Frontal cortex (tissue), 4 donors: ENCODE measurements at places on chromosomes 13 and 19. TPM values are rescaled to one million over a fixed set of nuclear protein-coding genes. Genes with fewer than 3 reads are reported as not detected.

CYP4F11 gene
- not detected for total RNA-seq

LILRB2 gene
- not detected for total RNA-seq

CLEC17A gene
- not detected for total RNA-seq

SHD gene
- 2.0 TPM for total RNA-seq

MEDAG gene
- 0.82 TPM for total RNA-seq

SWSAP1 gene
- total RNA-seq, result 0.82 TPM

GNG7 gene
- total RNA-seq, result 7.7 TPM

AZU1 gene
- total RNA-seq, result 0.41 TPM

ISOC2 gene
- total RNA-seq, result 12.2 TPM

MKNK2 gene
- 18.3 TPM for total RNA-seq

POLRMT gene
- total RNA-seq, result 15.9 TPM

CABP5 gene
- not detected for total RNA-seq

- DNase-seq, result no peak
Measured at GRCh38 chr19:49223472-49223871, 65.9 kb downstream of the TRPM4 start.

GRCh38 chr19:40689339-40690049, 957 bp downstream of the NUMBL start:
- peak; percentile 19 for DNase-seq

- no peak for DNase-seq
Measured at GRCh38 chr19:38062959-38063761, 156.2 kb downstream of the SIPA1L3 start.

DNA sequence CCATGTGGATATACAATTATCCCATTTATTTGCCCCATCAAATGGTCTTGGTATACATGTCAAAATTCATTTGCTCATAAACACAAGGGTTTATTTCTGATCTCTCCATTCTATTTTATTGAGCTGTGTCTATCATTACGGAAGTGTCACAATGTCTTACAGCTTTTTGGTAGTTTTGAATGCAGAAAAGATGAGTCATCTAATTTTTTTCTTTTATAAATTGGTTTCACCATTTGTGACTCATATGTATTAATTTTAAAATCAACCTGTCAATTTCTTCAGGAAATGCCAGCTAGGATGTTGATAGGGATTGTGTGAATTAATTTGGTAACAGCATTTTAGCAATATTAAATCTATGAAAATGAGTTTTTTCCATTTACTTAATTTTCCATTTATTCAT, 2549.4 kb downstream of the PCDH9 start:
- no peak for DNase-seq

DNA sequence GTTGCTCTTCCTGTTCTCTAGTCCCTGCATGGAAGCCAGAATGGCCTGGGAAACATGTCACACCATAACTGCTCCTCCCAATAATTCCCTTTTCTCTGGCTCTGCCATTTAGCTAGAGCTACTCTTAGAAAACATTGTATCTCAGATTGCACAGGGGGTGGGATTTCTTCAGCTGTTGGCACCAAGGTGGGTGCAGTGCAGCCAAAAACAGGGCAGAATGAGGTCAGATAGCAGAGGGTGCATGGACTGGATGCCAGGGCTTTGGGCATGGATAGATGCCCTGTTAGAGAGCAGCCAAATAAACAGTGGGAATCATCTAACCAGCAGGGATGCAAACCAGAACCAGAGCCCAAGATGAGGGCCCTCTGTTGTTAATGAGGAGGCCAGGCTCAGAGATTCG, 4.9 kb upstream of the AMER2 start:
- no peak for DNase-seq

DNA sequence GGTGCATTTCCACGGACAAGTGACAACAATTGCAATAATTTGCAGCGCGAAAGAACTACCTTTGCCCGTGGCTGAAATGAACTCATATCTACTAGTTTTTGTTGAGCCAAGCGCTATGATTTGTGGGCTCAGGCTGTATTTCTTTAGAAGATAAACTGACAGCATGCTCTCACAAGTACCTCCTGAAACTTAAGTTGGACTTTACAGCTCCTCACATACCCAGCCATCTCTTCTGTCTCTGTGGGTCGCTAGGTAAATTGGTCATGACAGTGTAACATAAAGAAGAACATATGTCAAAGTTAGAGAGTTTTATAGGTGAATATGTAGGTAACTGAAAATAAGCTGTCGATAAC, 839 bp downstream of the COG6 start:
- no peak for DNase-seq

- DNase-seq, result peak; percentile 26
Measured at GRCh38 chr13:27962128-27962841, 6.8 kb downstream of the CDX2 start.

DNA sequence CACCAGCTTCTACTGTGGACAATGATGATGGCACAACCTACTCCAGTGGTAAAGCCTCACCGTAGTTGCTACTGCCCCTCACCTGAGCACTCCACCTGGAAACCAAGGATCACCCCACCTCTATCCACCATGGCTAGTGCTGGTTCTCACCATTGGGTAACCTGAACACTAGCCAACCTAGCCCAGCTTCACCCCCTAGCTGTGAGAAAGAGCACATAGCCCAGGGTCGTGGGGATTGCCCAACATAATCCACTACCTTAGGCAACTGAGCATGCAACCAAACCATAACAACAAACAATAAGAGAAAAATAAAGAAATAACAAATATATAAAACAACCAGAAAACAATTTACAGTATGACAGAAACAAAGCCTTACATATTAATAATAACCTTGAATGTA, 560.1 kb downstream of the DIAPH3 start:
- no peak for DNase-seq

DNA sequence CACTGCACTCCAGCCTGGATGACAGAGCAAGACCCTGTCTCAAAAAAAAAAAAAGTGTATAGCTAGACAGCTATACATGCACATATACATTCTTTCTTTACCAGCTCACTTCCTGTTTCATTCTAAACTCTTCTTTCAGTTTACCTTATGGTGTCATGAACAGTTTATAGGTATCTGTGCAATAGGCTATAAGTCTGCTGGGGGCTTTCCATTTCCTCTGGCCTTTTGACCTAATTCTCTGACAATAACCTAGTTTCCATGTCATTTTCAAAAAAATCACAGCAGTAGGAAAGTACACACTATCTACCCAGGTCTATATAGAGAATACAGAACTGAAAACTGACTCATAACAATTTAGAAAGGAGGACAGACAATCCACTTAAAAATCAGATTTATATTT, 24.4 kb upstream of the URAD start:
- DNase-seq, result no peak

GRCh38 chr19:41627966-41628675, 1.2 kb upstream of the CEACAM4 start:
- no peak for DNase-seq

GRCh38 chr13:29991343-29991742, 140.9 kb upstream of the UBL3 start:
- no peak for DNase-seq

DNA sequence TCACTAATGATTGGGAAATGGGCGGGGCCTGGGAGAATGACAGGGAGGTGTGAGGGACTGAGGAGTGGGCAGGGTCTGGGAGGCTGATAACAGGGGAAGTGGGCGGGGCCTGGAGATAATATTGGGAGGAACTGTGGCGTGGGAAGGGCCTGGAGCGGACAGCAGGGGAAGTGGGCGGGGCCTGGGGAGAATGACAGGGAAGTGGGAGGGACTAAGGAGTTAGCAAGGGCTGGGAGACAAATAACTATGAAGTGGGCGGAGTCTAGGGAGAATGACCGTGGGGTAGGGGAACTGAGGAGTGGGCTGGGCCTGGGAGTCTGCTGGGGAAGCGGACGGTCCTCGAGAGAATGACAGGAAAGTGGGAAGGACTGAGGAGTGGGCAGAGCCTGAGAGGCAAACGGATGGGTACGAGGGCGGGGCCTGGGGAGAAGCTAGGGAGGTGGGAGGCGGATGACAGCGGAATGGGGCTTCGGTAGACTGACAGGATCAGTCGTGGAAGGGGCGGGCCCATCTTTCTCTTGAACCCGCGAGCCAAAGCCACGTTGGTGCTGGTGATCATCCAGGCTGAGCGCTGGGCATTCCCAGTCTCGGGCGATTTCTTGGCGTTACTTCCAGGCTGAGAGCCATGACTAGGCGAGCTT, 14.0 kb upstream of the TUBB4A start:
- DNase-seq, result peak; percentile 93

GRCh38 chr19:15198951-15199660, 1.7 kb downstream of the NOTCH3 start:
- no peak for DNase-seq

GRCh38 chr13:99040536-99041131, 62.8 kb upstream of the DOCK9 start:
- no peak for DNase-seq

- no peak for DNase-seq
Measured at GRCh38 chr19:7706188-7706954, 4.4 kb upstream of the FCER2 start.

- DNase-seq, result no peak
Measured at GRCh38 chr13:33111414-33112110, 95.3 kb downstream of the KL start.

- no peak for DNase-seq
Measured at GRCh38 chr13:51811046-51811445, 7.1 kb upstream of the DHRS12 start.

DNA sequence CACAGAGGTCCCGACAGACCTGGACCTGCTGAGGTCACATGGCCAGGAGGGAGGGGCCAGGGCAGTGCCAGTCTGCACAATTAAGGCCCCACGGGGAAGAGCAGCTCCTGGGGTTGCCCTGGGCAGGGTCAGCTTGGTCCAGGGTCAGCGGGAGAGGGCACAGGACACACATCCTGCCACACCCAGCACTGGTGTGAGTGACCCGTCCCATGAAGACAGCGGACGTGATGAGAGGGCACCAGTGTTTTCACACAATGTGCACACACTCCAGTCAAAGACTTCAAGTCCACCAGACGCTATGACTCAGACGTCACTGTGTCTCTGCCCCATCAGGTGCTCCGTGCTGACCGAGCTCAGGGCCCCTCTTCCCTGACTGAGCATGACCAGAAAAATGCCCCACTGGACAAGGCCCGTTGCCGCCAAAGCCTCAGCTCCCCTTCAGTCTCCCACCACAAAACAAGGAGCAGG, 4.2 kb downstream of the TMEM259 start:
- no peak for DNase-seq

DNA sequence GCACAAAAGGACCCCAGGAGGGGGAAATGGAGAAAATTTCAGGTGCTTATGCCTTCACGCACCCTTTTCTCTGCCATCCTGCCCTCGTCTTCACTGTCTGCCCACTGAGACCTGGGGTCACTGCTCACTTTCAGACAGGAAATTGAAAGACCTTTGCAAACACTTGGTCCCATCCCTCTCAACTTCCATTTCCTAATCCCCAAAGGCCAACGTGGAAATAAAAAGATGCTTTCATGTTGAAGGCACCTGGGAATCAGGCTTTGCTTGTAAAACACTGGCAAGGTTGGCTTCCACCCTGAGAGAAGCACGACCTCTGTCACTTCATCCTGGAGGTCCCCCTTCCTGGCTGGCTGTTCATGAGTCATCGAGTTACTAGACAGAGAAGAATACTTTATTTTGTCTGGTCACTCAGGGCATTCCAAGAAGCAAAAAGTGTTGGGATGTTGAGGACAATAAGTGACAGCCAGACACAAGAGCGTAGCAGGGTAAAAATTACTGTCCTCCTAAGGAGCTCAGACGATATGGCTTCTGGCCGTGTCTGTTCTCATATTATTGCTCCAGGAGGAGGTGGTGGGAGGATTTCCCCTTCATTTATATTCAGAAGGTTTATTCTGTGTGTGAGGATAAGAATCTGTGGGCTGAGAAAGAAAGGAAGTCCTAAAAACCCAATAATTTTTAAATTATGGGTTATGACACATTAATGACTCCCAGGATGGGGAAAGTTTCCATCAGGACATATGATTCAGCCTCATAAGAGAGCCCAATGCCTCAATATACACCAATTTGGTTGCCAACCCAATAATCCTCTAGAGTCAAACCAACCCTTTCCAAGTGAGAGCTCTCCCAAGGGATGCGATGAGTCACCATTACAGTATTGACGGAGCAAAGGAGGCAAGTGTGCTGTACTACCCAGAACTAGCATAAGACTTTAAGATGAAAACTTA, 409.0 kb downstream of the COG6 start:
- no peak for DNase-seq

GRCh38 chr19:1382250-1382649, 1.5 kb upstream of the NDUFS7 start:
- no peak for DNase-seq

DNA sequence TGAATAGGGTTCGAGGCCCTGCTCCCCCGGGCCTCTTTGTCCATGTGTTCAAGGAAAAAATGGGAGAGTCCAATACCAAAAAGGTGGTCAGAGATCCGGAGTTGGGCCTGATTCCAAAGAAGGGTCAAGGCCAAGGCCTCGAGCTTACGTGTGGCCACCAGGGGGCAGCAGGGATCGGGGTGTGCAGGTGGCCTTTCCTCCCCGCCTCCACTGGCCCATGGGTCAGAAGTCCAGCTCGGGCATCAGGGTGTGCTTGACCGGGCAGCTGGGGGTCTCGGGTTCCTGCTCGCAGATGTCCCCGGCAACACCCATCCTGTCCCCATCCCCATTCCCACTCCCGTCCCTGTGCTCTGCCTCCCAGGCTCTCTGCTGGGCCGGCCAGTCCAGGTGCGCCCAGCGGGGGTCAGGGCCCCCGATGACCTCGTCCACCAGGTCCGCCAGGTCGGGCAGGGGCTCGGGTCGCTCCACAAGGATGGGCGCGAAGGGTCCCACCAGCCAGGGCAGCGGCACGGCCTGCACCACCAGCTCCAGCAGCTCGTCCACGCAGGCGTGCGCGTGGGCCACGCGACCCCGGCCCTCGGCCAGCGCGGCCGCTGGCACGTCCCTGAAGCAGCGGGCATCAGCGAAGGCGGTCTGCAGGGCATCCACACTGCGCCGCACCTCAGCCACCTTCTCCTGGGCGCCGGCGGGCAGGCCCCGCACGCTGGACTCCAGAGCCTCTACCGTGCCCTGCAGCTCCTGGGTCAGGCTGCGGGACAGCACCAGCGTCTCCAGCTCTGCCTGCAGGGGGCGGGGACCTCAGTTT, 5.2 kb upstream of the PLIN4 start:
- DNase-seq, result no peak

GRCh38 chr13:81498969-81499368, 1158.0 kb upstream of the SPRY2 start:
- no peak for DNase-seq

GRCh38 chr13:103161476-103161875, 95.3 kb upstream of the SLC10A2 start:
- DNase-seq, result no peak

- no peak for DNase-seq
Measured at GRCh38 chr13:87894059-87894458, 222.9 kb downstream of the SLITRK5 start.
